Left lobe of liver (tissue), 2 donors: ENCODE measurements at places on chromosomes 16 and 17. TPM values are rescaled to one million over a fixed set of nuclear protein-coding genes. Genes with fewer than 3 reads are reported as not detected.
A peak's percentile ranks its signal among the peaks of the same experiment; 100 is the strongest.

Gene CTRL
- 0.73 TPM for total RNA-seq

GRCh38 chr17:35949401-35949800, 5.9 kb upstream of the LYZL6 start:
- no peak for DNase-seq

GRCh38 chr17:81097134-81097942, 62.4 kb downstream of the BAIAP2 start:
- no peak for DNase-seq

GRCh38 chr17:37067555-37068111, 118.9 kb downstream of the AATF start:
- peak; percentile 87 for DNase-seq

DNA sequence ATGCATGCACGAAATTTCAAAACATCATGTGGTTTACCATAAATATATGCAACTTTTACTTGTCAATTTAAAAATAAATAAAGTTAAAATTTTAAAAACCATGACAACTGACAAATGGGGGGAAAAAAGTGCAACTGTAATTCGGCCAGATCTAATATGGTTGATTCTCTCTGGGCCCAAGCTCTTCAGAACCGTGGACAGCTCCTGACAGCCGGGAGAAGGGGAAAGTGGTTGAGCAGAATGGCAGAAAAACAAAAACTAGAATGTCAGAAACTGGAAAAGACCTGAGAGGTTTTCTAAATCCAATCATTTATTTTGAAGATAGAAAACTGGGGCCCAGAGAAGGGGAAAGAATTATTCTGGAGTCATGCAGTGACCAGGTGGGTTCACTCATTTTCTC, 126.6 kb downstream of the TMEM132E start:
- no peak for DNase-seq

- no peak for DNase-seq
Measured at GRCh38 chr16:8295513-8296237, 294.6 kb downstream of the TMEM114 start.

DNA sequence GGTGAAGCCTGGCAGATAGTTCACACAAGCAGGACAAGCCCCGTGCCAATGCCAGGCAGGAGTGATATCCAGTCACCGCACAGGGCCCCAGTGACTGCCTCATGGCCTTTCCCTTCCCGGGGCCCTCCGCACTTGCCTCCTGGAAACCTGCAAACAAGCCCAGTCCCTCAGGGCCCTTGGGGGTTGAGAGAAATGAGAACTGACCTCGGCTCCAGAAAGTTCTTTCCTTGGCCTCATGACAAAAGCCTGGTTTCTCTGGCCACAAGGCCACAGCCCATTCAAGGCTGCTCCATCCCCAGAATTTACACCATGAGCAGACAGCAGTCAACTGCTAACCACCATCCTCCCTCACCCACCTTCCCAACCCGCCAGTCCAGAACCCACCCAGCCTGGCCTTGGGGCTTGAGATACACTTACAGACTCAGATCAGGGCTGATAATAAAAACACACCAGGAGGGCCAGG, 77.6 kb downstream of the CCDC182 start:
- peak; percentile 38 for DNase-seq

DNA sequence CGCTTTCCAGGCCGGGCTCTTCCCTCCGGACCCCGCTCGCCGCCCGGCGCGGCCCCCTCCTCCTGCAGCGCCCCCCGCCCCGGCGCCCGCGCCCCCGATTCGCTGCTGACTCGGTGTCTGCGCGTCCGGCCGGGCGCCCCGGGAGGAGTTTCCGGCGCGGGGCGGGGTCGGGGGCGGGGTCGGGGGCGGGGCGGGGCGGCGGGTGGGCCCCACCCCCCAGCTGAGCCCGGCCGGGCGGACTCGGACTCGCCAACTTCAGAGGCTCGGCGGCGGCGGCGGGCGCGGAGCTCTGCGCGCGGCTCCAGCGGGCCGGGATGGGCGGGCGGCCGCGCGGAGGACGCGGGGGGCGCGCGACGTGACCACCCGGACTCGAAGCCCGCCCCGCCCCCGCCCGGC, at the start of gene METRNL:
Gene METRNL, plus strand, starts transcription at position 258 of the 396 bp plus-strand sequence. CDS start 207 bp downstream, outside the sequence.
- peak; percentile 79 for DNase-seq

- no peak for DNase-seq
Measured at GRCh38 chr17:65794572-65794971, 233.1 kb upstream of the AXIN2 start.

Gene CEP295NL
- total RNA-seq: 0.33 TPM

Gene ARRB2
- total RNA-seq: 26.2 TPM

Gene ANKFN1
- not detected for total RNA-seq

DNA sequence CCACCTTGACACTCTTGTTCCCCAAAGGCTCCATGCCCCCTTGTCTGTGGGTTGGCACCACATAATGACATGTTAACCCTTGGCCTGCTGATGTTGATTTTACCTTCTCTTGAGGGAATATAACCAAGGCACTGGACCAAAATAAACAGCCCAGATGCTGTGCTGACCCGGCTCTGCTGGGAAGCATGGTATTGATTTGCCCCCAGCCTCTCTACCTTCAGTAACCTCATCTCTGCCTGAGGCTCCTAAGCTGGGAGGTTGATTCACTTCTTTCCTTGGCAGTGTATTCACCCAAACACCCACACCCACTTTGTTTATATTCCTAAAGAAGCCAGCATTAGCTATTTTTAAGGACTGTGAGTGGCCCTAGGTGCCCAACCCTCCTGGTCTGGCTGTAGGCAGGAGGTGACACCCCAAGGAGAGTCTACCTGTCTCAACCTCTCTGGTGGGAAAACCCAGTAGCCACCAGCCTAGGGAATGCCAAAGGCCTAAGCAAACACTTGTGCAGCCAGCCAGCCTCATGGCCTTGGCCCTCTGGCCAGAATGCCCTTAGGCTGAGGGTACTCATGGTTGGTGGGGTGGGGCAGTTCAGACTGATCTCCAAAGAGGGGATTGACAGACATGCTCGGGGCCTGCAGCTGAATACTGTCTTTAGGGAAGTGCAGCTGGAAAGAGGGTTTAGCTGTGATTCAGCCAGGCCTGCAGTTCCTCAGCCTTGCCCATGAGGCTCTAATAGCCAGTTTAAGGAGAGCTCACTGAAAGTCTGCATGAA, 42.7 kb downstream of the GNAO1 start:
- peak; percentile 79 for DNase-seq

Gene NPW
- total RNA-seq: 8.5 TPM

Gene SMIM36
- total RNA-seq: not detected

DNA sequence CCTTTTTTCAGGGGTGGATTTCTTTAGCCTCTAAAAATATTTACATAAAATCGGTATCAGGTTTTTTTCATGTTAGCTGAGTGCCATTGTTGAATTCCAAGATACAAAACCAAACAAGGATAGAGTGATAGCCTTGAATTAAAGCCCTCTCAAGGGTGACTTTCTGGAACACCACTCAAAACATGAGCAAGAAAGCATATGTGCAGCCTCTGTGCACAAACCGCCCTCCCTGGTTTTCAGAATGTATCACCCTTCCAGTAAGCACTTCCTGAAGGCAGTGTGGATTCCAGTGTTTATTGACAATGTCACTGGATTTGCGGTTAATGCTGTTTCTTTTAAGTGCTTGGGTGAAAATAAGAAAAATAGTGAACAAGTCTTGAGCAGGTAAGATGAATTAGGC, 597.7 kb downstream of the TMEM114 start:
- DNase-seq: no peak

DNA sequence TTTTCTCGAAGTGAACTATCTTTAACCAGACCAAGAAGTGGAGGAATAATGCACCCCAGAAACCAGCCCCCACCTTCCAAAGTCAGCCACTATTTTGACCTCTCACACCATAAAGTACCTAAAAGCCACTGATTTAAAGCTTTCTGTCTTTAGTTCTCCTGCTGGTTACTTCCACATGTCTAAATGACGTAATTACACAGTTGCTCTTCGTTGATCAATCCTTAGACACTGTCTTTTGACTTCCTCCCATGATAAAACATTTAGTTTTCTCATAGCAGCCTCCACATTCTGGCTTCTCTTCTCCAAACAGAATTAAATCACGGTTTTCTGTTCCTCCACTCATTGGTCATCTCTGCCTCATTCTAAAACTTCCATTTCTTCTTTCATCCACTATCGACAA, 294.4 kb upstream of the N4BP1 start:
- no peak for DNase-seq

DNA sequence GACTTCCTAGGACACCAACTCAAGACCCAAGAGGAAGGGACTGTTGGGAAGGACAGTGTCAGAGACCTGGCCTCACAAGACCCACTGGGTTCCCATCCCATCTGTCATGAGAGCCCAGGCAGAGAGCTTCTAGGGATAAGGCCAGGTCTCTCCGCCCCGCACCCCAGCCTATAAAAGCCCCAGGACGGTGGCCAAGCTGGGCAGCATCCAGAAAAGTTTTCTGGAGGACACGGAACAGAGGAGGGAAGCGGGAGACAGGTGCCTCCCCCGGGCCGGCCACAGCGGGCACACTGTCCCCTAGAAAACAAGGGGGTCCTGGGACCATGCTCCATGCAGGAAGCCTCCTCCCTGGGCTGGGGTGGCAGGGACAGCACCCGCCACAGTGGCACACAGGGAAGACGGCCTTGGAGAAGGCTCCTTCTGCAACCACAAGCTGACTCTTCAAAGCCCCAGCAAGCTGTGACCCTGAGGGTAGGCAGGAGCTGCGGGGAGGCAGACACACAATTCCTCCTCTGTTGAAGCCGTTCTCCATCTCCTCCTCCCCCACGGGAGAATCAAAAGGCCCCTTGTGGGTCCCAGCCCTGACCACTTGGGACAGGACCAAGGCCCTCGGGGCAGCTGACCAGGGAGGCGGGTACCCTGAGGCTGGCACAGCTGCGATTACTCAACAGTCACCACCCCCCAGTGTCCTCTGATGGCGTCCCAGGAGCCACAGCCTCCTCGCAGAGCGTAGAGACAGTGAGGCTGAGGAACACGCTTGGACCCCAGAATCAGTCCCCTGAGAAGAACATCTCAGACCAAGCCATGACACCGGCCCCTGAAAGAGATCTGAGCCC, 26.1 kb downstream of the TRPV3 start:
- no peak for DNase-seq

- DNase-seq: no peak
Measured at GRCh38 chr16:79798416-79799053, 198.0 kb upstream of the MAF start.

DNA sequence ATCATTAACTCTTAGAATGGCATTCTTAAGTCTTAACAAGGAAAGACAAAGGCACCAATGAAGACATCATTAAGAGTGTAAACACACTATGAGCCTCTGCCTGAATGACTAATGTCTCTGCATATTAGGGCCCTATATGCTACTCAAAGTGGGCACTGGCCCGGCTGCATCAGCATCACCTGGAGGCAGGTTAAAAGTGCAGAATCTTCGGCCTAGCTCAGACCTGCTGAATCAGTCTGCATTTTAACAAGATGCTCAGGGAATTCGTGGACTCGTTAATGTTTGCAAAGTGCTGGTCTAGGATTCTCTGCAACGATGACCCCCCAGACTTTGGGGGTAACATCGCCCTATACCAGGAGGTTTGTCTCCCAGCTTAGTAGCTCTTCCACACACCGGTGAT, 6.7 kb downstream of the MPP3 start:
- DNase-seq: no peak

DNA sequence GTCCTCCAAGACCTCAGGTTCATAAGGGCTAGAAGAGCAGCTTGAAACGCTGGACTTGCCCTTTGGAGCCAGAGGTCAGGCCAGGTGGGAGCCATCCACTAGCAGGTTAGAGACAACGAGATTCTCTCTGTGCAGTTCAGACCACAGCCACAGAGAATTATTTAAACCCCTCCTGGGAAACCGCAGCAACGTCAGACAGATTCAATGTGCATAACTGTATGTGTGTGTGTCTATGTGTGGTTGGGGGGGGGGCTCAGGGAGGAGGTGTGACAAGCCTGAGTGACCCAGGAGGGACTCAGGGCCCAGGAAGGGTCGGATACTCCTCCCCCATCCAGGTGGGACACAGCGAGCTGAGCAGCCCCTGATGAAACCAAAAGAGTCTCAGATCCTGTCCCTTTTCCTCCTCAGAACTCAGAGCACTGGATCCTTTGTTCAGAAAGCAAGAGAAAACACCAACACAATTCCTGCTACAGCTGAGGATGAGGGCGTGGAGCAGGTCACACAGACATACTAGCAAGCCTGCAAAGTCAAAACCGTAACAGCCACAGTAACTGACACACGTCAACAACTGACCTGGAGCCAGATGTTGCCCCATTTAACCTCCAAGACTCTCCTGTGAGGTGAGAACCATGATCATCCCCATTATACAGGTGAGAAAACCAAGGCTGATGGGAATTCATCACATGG, 66.8 kb downstream of the XYLT1 start:
- no peak for DNase-seq

DNA sequence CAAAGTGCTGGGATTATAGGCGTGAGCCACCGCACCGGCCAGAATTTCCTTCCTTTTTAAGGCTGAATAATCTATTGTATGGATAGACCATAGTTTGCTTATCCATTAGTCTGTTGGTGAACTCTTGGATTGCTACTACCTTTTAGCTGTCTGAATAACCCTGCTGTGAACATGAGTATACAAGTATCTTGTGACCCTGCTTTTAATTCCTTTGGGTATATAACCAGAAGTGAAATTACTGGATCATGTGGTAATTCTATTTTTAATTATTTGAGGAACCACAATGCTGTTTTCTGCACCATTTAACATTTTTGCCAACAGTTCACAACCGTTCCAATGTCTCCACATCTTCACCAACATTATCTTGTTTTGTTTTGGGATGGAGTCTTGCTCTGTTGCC, 4.6 kb upstream of the OTOA start:
- no peak for DNase-seq

Gene CD300LF
- total RNA-seq: not detected

GRCh38 chr17:77212833-77213777, 72.3 kb downstream of the SEC14L1 start:
- DNase-seq: no peak

- DNase-seq: no peak
Measured at GRCh38 chr17:51046514-51047384, 73.9 kb downstream of the SPAG9 start.

Gene HOXB4
- 1.1 TPM for total RNA-seq

DNA sequence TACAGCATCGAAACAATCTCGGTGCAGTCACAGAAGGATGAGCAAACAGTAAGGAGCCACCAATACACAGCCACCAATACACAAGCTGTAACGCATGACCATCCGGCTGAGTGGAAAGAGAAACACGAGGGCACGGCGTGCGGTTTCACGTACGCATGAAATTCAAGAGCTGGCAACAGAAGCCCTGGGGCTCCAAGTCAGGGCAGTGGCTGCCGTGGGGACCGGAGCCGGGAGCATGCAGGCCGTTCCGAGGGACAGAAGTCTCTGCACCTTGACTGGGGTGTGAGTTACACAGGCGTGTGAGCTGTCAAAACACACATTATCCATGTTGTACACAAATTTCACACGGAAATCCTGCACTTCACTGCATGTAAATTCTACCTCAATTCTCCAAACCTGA, 50.6 kb upstream of the METRNL start:
- DNase-seq: peak; percentile 42

GRCh38 chr16:88505405-88506082, 52.5 kb downstream of the ZFPM1 start:
- DNase-seq: peak; percentile 89

Gene TBC1D3C
- 0.18 TPM for total RNA-seq
